Stimulated activated CD4-positive, alpha-beta T cell treated with anti-CD3 and anti-CD28 coated beads, TNF-alpha, amount 100 ng/mL, for 1 hour (primary cell): ENCODE measurements at places on chromosomes 3 and 15.

DNA sequence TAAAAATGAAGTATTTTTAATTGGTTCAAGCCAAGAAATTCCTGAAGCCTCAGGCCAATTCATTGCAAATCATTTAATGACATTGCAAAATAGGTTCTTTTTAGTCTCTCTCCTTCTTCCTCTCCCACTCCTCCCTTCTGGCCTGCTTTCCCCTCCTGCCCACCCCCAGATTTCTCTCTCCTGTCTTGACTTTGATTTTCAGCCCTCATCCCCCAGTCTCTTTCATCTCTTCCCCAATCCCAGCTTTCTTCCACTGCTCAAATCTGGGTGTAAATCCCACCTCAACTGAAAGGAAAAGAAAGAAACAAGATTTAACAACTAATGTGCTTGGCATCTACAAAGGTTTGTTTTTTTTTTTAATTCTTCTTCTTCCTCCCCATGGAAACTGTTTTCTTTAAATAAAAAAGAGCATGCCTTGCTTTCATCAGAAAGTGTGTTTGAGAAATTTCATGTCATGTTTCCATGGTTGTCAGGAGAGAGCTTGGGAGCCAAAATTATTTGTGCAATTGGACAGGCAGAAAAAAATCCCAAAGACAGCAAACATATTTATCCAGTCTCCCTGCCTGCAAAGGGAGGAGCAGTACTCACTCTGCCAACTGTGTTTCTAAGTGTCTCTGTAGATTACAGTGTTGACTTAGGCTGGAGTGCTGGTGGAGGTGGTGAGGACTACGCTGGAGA is 50.4 kb downstream of the BOC start:
- DNase-seq: no peak

GRCh38 chr15:78350058-78350457 is 9.9 kb downstream of the CRABP1 start:
- DNase-seq: no peak

DNA sequence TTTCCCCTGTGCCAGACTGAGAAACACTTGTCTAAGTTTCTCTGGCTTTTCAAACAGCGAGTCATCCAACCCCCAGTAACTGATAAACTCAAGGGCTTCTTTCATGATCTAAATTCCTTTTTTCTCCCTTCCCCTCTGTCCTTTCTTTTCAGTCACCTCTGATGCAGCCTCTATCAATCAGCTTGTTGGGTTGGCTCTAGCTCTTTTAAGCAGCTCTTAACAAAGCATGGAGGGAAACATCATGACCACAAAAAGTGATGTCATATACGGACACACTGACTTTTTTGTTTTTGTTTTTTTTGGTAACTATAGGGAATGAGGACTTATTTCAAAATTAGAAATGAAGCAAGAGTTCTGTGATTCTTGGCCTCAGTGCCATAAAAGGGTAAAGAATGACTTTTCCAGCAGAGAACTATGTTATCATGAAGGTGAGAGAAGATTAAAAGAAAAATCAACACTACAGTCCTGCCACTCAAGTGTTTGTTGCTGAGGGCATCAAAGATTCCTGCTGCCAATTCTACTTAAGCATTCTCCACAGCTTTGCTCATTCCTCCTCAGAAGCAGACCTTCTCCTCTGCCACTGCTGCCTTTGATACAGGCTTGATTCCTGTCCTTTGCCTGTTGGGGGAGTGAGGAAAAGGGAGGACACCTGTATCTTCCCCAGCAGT is 457.0 kb upstream of the ONECUT1 start:
- DNase-seq: no peak

- DNase-seq: no peak
Measured at GRCh38 chr3:161796780-161797179, 300.2 kb downstream of the OTOL1 start.

DNA sequence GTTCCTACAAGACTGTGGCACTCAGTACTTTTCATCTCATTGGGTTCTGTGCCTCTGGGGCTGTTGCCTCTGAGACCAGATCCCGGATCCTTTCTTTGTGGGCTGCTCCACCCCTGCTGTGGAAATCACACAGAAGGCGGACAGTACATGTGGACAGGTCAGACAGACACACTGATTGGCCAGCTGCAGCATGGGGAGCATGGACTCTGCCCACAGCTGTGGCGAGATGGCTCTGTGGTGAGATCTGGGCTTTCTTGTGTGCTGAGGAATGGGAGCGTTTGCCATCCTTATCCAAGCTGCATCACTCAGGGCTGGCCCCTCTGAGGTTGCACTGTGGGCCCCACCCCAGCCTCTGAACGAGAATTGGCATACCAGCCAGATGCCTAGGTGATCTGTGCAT is 147.0 kb downstream of the APBA2 start:
- no peak for DNase-seq

DNA sequence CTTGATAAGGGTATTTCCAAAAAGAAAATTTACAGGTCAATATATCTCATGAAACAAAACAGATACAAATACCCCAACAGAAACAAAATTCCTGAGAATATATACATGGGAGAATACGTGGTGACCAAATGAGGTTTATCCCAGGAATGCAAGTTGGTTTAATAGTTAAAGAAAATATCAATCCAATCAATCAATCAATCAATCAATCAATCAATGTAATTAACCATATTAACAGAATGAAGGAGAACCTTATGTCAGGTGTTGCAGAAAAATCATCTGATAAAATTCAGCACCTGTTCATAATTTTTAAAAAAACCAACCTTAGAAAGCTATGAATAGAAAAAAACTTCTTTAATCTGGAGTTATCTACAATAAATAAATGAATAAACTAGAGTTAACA is 35.9 kb downstream of the ITGA11 start:
- DNase-seq: no peak

GRCh38 chr3:16460886-16461285 is 52.6 kb downstream of the RFTN1 start:
- no peak for DNase-seq

GRCh38 chr15:47756872-47757271 is 39.6 kb downstream of the SEMA6D start:
- DNase-seq: no peak

GRCh38 chr15:22939652-22940061 is 40.5 kb downstream of the CYFIP1 start:
- no peak for DNase-seq

- no peak for DNase-seq
Measured at GRCh38 chr3:15768421-15769255, 29.1 kb downstream of the ANKRD28 start.

DNA sequence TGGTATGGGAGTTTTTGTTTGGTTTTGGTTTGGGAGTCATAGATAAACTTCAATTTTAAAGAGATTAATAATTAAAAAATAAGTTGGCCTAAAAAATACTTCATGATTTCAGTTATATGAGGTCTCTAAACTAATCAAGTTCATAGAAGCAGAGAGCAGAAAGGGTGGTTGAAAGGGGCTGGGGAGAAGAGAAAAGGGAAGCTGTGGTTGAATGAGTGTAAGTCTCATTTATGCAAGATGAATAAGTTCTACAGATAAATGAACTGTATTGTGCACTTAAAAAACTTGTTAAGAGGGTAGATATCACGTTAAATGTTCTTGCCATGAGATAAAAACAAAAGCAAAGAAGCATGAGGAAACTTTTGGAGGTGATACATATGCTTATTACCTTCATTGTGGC is 188.7 kb downstream of the NSUN3 start:
- DNase-seq: no peak

DNA sequence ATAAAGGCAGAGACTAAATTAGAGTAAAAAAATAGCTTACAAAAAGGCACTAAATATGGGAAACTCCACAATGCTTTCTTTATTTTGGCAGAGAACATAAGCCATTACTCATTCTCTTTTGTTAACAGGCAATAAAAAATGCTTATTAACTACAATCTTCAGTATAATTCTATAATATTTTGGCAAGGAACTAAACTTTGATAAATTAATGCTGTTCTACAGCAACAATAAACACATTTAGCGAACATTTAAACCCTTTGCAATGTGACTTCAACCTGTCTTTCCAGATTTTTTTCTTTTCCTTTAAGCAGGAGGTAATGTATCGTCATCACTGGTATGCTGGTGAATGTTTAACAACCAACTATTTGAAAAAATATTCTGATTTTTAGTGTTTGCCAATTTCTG is 42.2 kb upstream of the POU1F1 start:
- no peak for DNase-seq

DNA sequence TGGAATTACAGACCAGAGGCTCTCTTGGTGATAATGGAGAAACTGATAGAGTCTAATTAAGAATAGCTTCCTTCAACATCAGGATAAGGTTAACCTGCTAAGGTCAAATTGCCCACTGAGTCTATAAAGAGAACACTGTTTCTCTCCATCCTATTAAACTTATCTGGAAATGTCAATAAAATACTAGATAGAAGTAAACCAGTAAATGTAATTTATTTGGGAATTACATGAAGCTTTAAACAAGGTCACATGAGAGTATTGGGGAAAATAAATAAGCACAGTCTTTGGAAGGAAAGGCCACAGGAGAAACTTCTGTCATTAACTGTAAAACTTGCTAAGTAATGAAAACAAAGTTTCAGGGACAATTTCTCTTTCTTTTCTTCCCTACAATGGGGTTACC is 118.5 kb downstream of the DPH6 start:
- no peak for DNase-seq

- DNase-seq: no peak
Measured at GRCh38 chr3:81660036-81660435, 101.4 kb downstream of the GBE1 start.

GRCh38 chr15:77482570-77482969 is 61.9 kb downstream of the HMG20A start:
- no peak for DNase-seq
